GM23338 (cell line): ENCODE measurements at places on chromosomes 11 and 22. TPM values are rescaled to one million over a fixed set of nuclear protein-coding genes. Genes with fewer than 3 reads are reported as not detected.

GRCh38 chr11:69653406-69653960, 12.5 kb downstream of the CCND1 start:
- DNase-seq, result no peak

INPP5J gene
- total RNA-seq, result 11.2 and 14.5 TPM in 2 replicates

SCGB1D2 gene
- total RNA-seq, result not detected in 2 replicates

DNA sequence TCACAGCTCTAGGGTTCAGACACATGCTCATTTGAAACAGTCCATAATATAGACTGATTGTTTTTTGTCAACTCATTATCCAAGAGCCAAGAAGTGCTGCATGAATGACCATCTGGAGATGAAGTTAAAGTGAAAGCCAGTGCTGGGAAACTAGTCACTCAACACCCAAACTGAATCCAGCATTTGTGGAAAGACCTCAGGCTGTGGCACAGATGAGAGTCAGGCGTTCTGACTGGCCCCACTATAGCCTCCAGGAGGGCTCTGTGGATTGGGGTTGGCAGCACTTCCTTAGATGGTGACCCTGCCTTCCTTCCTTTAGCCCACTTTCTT, 2.1 kb downstream of the FEZ1 start:
- no peak for DNase-seq

- no peak for DNase-seq
These were observed 9.5 kb upstream of the TBC1D22A start for GRCh38 chr22:46752988-46753310.

E2F8 gene
- total RNA-seq, result 6.3 and 10.6 TPM in 2 replicates

- peak; percentile 10 for DNase-seq
These were observed 97.4 kb downstream of the MED15 start for GRCh38 chr22:20604776-20605221.

- DNase-seq, result no peak
These were observed 44.1 kb upstream of the MN1 start for GRCh38 chr22:27845644-27846043.

SPTBN2 gene
- 28.9 and 49.1 TPM in 2 replicates for total RNA-seq

VPREB1 gene
- not detected in 2 replicates for total RNA-seq

CRYBB3 gene
- 0.28 TPM in 1 of 2 replicates, not detected in the other for total RNA-seq

DNA sequence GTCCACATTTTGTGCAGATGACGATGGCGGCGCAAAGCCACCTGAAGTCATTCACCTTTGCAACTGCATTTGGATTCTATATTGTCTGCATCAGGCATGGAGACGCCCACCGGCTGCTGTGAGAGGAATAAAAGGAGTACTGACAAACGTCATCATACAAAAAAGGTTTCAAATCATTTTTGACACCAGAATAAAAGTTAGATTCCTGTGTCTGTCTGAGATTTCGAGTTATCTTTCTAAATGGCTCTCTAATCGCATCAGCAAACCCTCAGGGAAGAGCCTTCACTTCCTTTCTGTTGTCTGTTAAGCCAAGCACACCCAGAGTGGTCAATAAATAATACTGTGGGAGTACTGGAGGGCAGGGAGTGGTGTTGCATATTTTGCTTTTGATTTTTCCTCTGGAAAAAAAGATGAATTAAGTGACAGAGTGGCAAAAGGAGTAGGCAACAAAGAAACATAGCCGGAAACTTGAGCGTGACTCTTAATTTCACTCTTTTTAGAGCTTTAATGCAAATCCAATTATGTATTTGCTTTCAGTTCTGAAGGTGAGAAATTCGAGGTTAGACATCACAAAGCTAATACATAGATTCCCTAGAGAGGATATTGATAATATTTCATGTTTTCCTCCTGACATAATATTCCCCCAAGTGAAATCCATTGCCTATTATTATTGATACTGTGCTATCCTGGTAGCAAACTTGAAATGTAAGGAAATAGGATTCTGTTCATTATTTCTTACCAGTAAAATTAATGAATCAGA, 150.8 kb upstream of the MTMR2 start:
- no peak for DNase-seq

DNA sequence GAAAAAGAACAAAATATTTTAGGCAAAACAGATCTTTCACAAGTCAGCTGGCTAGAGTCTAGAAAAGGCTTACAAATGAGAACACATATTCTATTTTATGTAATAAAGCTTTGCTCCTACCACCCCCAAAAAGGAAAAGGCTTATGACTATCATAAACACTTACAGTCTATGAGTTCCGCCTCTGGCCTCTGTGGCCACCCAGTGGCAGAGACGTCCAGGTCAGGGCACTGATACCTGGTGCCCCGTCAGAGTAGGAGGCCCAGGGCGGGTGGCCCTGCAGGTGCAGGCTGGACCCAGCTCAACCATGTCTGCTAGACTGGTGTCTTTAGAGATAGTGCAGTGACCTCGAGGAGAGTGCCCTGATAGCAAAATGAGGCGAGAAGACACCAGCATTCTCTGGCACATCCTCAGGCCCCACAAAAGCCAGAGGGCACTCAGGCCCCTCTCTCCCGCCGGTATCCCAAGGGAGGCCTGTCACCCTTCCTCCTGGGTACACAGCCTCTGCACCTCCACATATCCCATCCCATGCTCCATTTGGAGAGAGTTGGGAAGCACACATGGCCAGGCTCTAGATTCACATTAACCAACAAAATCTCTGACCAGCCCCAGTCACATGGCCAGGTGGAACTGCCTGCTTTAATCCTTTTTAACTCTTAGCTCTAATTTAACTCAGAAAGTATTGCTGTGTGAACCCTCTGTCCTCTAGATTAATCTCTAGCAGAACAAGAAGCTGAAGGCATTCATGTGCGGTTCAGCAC, 27.3 kb upstream of the SERPIND1 start:
- DNase-seq, result no peak

DNA sequence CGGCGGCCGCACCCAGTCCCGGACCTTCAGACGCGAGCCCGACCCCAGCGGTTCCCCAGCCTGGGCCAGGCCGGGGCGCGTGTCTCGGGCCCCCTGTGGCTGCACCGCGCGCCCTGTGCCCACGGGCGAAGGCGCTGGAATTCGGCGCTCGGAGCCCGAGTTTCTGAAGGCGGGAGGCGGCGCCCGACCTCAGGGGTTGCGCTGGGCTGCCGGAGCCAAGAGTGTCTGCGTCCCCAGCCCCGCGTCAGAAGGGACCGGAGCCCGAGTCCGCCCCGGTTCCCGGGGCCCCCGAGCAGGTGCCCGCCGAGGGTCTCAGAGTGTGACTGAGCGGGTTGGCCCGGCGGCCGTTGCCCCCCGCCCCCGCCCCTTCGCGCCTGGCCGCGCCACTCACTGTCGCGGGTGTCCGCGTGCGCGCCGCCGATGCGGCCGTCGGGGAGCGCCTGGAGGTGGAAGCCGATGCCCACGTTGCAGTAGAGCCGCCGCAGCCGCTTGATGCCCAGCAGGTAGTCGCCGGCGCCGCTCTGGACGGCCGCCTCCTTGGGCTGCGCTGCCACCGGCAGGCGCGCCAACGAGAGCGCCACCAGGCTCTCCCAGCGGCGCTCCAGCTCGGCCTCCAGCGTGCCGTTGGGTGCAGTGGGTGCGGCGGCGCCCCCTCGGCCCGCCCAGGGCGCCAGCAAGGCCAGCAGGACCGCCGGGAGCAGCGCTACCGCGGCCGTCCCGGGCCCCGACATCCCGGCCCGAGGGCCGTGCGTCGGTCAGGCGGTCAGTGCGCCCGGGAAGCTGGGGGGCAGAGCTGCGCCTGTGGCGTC, 583 bp downstream of the FGF4 start:
- peak; percentile 54 for DNase-seq

GRCh38 chr11:13140873-13141655, 131.9 kb downstream of the RASSF10 start:
- no peak for DNase-seq

NLRP14 gene
- total RNA-seq, result 0.10 TPM in 1 of 2 replicates, not detected in the other

ENDOD1 gene
- 4.0 and 4.4 TPM in 2 replicates for total RNA-seq

HSCB gene
- 17.7 and 18.6 TPM in 2 replicates for total RNA-seq

GRCh38 chr22:27146866-27147633, 489.7 kb downstream of the MIAT start:
- DNase-seq, result no peak

GRCh38 chr11:118785362-118785761, 5.6 kb downstream of the DDX6 start:
- no peak for DNase-seq

UPK3A gene
- 0.89 TPM in 1 of 2 replicates, not detected in the other for total RNA-seq

DNA sequence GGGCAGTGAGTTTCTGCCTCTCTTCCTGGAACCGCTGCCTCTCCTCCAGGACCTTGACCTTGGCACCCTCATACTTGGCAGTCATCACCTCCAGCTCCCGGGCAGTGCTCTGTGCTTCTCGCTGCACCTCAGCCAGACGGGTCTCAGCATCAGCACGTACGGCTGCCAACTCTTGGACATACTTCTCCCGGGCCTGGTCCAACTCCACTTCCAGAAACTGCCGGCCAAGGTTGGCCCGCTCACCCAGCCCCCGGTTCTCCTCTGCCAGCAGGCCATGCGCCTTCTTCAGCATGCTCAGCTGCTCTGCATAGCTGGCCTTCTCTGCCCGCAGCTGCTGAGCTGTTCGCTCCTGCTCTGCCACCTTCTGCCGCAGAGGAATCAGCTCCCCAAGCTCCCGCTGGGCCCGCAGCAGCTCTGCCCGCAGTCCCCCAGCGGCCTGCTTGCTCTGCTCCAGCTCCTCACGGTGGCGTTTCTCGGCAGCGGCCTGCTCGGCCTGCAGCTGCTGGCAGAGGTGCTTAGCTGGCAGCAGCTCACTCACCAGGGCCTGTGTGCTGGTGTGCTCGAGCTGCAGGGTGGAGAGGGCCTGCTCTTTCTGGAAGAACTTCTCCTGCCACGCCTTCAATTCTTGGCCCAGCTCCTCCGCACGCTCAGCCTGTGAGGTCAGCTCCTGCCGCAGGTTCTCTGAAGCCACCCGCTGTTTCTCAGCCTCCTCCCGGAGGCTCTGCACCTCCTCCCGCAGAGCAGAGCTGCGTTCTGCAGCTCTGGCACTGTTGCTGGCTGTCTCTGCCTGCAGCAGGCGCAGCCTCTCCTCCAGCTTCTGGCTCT, 14.4 kb downstream of the IL18BP start:
- DNase-seq, result no peak

- DNase-seq, result no peak
These were observed 4.7 kb upstream of the AP1B1 start for GRCh38 chr22:29393019-29393608.

DNA sequence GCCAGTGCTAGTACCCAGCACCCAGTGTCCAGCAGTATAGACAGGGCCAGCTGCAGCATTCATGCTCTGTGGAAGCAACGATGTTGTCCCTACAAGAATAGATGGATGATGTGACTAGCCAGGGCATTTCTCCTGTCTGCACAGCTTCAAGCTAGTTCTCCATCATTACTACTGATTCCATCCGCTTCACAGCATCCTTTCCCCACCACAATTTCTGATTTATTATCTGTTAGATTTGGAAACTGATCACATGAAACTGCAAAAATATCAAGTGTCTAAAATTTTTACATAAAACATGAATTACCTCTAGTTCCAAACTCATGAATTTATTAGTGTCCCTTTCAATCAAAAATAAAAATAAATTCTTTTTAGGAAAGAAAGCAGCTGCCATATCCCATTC, 138.9 kb upstream of the POU2AF2 start:
- no peak for DNase-seq

DNA sequence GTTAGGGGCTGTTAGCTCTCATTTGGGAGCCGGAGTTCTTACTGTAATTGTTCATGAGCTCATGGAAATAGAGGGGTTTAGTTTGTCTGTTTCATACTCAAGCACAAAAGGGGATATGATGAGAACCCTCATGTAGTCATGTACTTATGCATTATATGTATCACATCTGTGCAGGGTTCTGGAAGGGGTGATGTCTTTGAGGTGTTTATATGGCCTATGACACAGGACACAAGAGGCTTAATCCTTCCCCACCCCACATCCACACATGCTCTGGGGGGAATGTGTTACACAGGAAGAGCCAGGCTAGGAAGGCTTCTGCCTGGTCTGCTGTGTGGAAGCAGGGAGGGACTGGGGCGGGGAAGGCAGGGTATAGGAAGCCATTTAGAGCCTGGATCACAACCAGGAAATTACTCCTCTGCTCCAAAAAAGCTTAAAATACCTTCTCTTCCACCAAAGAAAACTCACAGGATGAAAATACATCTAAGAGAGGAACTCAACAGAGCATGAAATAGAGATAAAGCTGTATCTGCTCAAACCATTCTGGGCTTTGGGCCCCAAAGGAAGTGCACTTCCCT, 316.1 kb downstream of the TMEM135 start:
- DNase-seq, result no peak
